Right renal cortex interstitium (tissue), 3 donors: ENCODE measurements at places on chromosomes 1 and 21. TPM values are rescaled to one million over a fixed set of nuclear protein-coding genes. Genes with fewer than 3 reads are reported as not detected.

DNA sequence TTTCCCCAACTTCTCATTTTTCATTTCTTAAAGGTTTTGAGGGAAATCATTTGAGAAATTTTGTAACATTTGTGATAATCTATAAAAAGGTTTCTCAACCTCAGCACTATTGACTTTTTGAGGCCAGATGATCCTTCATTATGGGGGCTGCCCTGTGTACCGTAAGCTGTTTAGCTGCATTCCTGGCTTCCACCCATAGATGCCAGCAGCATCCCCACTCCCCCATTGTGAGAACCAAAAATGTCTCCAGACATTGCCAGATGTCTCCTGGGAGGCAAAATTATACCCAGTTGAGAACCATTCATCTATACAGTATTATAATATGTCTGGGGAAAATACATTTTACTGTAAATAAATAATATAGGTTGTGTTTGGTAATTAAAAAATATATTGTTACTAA is 146.0 kb downstream of the PBX1 start:
- no peak for DNase-seq

DNA sequence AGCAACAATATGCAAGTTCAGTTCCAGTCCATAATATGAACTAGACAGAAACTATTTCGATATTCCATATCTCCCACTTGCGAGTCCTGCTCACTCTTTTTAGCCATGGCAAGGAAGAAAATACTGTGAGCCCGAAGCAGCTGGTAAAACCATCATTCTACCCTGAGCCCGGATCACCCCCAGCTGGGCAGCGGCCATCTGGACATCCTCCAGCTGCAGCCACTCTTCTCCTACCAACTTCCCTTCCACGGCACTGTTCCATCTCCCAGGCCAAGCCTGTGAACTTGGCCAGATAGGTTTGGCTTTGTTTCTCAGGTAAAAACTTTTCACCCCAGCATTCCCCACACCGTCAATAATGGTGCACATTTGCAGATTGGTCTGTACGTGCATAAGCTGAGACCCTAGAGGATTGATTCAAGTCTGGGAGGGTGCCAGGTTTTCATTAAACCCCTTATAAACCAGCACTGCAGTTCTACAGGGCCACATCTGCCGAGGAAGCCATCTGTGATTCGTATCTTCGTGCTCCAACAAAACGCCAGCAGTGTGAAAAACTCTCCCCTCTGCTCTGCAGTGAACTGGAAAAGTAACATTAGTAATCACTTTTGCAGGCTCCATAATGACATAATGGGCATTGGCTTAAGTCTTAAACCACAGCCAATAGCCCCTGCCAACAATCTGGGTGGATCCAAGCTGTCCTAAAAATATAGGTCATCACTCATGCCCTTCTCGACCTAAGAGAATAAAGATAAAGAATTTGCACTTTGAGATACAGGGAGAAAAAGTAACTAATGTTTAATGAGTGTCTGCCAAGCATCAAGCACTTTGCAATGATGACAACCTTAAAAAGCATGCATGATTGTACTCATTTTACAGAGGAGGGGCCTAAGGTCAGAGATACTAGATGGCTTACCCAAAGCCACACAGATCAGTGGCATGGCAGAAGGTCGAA is 205.1 kb downstream of the PLPP3 start:
- DNase-seq = no peak

GRCh38 chr1:74681001-74681400 is 7.4 kb upstream of the ERICH3 start:
- DNase-seq = no peak

The FNDC7 gene
- not detected for polyA plus RNA-seq

The RGSL1 gene
- polyA plus RNA-seq = not detected

GRCh38 chr1:17516303-17517214 is 22.9 kb upstream of the ARHGEF10L start:
- no peak for DNase-seq

GRCh38 chr1:232012773-232013386 is 386.3 kb downstream of the DISC1 start:
- no peak for DNase-seq

GRCh38 chr1:168918860-168919741 is 187.4 kb upstream of the ATP1B1 start:
- DNase-seq = no peak

DNA sequence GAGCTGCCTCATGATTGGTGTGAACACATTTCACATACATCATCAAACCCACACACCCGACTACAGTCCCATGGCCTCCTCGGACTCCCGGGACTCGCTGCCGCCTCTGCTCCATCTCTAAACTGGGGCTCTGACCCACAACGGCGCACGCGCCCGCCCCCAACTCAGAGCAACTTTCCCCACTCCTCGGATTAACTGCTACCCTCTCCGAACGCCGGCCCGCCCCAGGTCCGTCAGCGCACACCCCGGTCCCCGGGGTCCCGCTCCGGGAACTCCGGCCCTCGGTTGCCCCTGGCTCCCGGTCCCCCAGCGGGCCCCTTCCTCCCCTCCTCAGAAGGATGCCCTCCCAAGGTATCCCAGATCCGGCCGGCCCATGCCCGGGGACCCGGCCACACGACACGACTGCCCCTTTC is 740 bp downstream of the DSTYK start:
- DNase-seq = no peak

- no peak for DNase-seq
Observed at GRCh38 chr1:234571702-234572101, 38.3 kb downstream of the IRF2BP2 start.
